Foreskin fibroblast (primary cell): ENCODE measurements at places on chromosomes 11 and 22.

GRCh38 chr11:46100670-46101069 lies 20.6 kb downstream of the PHF21A start:
- no peak for DNase-seq

DNA sequence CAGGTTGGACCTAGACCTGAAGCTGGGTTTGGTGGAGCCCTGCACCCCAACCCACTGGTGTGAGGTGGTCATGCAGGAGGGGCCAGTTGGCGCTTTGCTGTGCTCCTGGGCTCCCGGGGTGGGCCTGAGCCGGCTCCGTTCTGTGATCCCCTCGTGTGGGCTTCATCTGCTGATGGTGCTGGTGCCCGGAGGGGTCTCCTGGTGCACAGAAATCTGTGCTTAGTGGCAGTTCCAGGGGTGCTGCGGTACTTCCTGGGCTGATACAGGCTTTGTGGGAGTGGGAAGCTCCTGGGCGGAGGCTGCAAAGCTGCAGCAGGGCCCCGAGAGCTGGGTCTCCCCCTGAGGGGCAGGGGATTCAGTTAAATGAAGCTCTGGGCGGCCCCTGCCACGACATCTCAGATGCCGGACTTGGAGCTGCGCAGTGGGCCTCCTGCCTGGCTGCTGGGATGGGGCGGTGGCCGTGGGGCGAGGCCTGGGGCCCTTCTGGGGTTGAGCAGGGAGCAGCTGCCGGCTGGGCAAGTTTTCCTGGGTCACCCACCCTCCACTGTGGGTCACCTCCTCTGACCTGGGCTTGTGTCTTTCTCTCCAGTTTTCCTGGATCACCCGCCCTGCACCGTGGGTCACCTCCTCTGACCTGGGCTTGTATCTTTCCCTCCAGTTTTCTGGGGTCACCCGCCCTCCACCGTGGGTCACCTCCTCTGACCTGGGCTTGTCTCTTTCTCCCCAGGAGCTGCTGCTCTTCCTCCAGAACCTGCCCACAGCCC lies 410.5 kb downstream of the TBC1D22A start:
- DNase-seq, result no peak

GRCh38 chr11:57979532-57980079 lies 44.1 kb upstream of the OR9Q1 start:
- DNase-seq, result no peak

DNA sequence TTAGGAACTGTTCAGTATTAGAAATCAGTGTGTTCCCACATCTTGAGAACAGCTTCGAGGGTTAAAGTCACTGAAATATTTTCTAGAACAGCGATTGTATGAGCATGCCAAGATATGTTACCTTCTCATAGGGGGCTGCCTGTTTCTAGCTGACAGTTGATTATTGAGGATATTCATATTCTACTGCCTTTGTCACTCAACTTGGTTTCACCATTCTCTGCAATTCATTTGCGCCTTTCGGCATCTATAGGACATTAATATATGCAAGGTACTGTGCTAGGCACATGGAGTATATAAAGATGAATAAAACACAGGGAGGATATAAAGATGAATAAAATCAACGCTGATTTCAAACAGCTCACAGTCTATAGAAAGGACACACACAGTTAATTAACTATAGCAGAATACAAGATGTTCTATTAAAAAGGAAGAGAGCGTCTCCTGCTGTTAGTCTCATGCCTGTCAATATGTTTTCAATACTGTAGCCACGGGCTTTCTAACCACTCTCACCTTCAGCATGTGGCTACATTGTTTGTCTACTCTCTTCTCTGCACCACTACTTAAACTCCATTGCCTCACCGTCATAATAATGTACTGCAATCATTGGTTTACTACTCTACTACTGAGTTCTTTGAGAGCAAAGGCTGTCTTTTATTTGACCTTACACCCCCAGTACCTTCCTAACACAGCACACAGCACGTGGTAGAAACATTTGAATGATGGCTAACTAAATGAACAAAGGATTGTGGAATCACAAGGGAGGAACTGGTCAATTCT lies 81.9 kb downstream of the RAB30 start:
- DNase-seq, result no peak

GRCh38 chr22:41401781-41402648 lies 20.3 kb downstream of the TEF start:
- peak; percentile 93 for DNase-seq

DNA sequence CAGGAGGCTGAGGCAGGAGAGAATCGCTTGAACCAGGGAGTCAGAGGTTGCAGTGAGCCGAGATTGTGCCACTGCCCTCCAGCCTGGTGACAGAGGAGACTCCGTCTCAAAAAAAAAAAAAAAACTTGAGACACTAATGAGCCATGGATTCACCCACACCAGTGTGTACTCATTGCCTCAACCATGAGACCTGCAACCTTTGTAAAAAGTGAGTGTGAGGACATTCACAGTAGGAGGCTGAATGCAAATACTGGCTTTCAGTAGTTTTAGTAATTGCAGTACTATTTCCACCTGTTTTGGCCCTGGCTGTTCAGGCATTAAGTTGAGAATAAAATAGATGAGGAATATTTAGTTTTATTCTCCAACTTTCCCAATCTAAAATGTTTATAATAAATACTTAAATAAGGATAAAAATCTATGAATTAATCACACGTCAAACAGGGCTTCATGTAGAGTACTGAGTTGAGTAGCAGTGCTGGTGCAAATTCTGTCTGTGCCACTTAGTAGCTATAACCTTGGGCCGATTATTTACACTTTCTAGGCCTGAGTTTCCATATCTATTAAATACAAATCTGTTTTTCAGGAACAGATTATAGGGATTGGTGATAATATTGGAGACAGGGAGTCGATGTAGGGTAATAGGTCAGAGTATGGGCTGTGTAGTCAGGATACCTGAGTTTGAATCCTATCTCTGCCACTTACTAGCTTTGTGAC lies 72.8 kb downstream of the PPP2R1B start:
- DNase-seq, result no peak

GRCh38 chr22:30282616-30283046 lies 6.7 kb downstream of the CASTOR1 start:
- DNase-seq, result no peak

GRCh38 chr11:76670485-76671236 lies at the start of gene LRRC32:
LRRC32 (minus strand) TSS chr11:76670747; CDS start chr11:76665954, 4,793 bp downstream.
- peak; percentile 45 for DNase-seq

GRCh38 chr11:68191661-68192579 lies 21.2 kb downstream of the KMT5B start:
- DNase-seq, result no peak

DNA sequence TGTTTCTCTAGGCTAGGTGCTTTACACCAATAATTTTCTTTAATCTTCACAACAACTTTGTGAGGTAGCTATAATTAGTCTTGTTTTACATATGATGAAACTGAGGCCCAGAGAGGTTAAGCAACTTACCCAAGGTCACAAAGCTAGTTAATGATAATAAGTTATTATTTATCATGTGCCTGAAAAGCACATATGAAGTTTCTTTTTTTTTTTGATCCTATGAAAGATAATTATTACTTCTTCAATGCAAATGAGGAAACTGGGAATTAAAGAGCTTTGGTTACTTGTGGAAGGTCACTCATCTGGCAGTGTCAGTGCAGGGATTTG lies 22.8 kb downstream of the STIM1 start:
- DNase-seq, result no peak

DNA sequence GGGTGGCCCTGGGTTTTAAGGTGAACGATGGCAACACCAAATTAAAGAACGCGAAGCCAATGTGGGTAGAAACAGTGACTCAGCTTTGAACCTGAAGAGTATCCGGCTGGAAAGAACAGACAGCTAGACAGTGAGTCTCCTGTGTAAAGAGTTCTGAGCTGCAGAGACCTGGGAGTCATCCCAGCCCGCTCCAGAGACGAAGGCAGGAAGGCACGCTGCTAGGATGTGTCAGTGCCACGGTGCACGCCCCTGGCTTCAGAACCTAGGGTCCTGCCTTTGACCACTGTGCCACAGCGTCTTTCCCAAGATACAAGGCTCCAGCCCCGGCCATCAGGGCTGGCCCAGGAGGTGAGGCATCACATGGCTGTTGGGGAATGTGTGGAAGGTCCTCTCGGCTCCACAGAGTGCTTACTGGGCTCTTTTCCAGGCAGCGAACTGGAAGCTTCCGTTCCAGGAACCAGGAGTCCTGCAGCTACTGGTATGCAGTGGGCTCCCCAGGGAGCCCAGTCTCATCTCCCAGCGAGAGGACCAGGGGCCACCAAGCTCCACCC lies 29.9 kb downstream of the LRFN4 start:
- no peak for DNase-seq

- DNase-seq, result peak; percentile 20
Measured at GRCh38 chr11:6862961-6863360, at the start of gene OR10A2. OR10A2 (plus strand) TSS chr11:6863057; CDS start chr11:6869755, 6,698 bp downstream.

- no peak for DNase-seq
Measured at GRCh38 chr11:70527429-70528045, 129.2 kb downstream of the CTTN start.

DNA sequence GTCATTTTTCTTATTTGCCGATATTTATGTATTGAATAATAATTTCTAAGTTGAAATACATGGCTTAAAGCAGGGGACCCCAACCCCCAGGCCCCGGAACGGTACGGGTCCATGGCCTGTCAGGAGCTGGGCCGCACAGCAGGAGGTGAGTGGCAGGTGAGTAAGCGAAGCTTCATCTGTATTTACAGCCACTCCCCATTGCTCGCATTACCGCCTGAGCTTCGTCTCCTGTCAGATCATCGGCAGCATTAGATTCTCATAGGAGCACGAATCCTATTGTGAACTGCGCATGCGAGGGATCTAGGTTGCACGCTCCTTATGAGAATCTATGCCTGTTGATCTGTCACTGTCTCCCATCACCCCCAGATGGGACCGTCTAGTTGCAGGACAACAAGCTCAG lies 4.5 kb downstream of the ZMAT5 start:
- DNase-seq, result no peak

DNA sequence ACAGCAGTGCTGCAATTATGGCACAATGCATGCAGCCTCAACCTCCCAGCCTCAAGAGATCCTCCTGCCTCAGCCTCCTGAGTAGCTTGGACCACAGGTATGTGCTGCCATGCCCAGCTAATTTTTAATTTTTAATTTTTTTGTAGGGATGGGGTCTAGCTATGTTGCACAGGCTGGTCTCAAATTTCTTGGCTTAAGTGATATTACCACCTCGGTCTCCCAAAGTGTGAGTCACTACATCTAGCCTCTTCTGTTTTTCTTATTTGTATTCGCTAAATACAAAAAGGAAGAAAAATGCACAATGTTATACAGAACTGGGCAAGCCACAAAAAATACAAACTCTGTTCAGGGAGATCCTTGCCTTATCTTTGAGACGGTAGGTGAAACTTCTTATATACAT lies 62.1 kb downstream of the DDI1 start:
- peak; percentile 15 for DNase-seq
